ENCODE measurements at places on chromosomes 7 and 10. TPM values are rescaled to one million over a fixed set of nuclear protein-coding genes. Genes with fewer than 3 reads are reported as not detected.

DNA sequence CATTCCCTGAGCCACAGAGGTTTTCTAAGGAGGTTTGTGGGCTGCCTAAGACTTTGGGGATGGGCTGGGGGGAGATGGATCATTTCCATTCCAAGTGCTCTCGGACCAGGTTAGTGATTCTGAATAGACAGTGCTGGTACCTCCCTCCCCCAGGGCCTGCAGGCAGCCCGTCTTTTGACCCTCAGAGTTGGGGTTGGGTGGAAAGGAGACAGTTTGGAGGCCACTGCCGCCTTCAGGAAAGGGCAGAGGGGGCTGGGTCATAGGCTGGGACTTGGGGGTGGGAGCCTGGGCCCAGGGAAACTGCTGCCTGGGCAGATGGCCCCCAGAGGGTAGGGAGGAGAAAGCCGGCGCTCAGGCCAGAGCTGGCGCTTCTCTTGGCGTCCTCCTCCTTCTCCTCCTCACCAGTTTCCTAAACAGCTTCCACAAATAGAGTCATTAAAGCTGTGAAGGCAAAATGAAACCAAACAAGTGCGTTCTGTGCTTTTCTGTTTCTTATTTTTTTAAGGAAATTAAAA is 4.4 kb downstream of the UNC5B start:
- H3K4me3 ChIP-seq, result peak overlapping the region; percentile 44
- H3K27ac ChIP-seq, result no peak overlapping the region
- peaks cover 29% of the 10 kb centered on the region for H3K27me3 ChIP-seq

DNA sequence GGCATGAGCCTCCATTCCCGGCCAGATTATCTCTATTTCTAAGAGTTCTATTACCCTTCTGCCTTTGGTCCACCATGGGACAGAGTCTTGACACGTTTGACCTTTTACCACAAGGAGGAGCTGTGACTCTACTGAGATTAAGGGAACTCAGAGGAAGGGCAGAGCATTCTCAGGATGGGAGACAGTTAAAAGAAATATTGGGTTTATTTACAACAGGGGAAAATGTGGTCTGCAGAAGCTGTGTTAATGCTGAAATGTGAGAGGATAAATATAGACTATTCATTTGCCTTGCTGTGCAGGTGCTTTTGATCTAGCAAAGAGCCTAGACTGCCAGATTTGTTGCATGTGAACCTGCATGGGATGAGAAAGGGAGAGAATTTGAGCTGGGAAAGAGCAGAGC is 45.8 kb upstream of the PRSS58 start:
- H3K36me3 ChIP-seq, result no peaks in the 10 kb centered on the region
- no peaks in the 10 kb centered on the region for H3K27me3 ChIP-seq
- no peak overlapping the region for H3K4me3 ChIP-seq
- no peak overlapping the region for H3K27ac ChIP-seq
- no peak for DNase-seq

DNA sequence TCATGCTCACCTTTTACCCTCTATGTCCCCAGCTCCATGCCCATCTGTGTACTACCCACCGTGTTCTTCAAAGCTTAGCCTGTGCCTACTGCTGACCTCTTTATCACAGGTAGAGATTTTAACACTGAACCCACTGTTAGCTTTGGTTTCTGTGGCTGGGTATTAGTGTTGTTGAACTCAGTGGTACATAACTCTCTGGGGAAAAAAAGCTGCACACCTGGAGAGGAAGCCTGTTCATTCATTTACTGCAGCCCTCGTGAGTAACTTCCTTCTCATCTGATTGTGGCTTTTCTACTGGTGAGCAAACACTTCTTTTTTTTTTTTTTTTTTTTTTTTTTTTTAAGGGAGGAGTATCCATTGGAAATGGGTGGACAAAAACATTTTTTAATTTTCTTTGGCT is 326.3 kb downstream of the CCSER2 start:
- no peaks in the 10 kb centered on the region for H3K4me1 ChIP-seq
- H3K27me3 ChIP-seq, result no peaks in the 10 kb centered on the region
- H3K27ac ChIP-seq, result no peak overlapping the region
- H3K36me3 ChIP-seq, result no peaks in the 10 kb centered on the region
- H3K4me3 ChIP-seq, result no peak overlapping the region

- no peaks in the 10 kb centered on the region for H3K36me3 ChIP-seq
- no peaks in the 10 kb centered on the region for H3K27me3 ChIP-seq
- no peak for DNase-seq
- peaks cover 36% of the 10 kb centered on the region for H3K4me1 ChIP-seq
- H3K4me3 ChIP-seq, result no peak overlapping the region
- H3K27ac ChIP-seq, result no peak overlapping the region
Measured at GRCh38 chr10:62454687-62455397, 80.7 kb downstream of the ZNF365 start.

DNA sequence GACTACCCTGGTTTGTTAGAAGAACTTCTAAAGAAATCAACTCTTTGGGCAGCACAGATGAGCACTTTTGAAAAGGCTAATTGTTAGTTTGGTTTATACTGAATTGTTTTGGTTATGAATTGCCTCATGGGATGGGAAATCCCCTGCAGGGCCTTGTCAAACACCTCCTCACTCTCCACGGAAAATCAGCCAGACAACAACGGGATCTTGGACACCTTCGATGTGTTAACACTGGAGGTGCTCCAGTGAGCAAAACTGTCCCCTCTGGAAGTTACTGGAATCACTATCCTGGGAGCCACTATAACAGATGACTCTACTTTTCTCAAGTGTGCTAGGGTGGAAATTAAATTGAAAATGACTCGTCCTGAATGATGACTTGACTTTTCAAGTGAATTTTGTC is 38.7 kb downstream of the CDK6 start:
- H3K27ac ChIP-seq, result no peak overlapping the region
- no peak for DNase-seq
- H3K4me1 ChIP-seq, result peaks cover 14% of the 10 kb centered on the region

GRCh38 chr10:22103701-22104470 is 100.4 kb upstream of the DNAJC1 start:
- no peaks in the 10 kb centered on the region for H3K36me3 ChIP-seq
- H3K4me3 ChIP-seq, result no peak overlapping the region
- H3K27ac ChIP-seq, result no peak overlapping the region

DNA sequence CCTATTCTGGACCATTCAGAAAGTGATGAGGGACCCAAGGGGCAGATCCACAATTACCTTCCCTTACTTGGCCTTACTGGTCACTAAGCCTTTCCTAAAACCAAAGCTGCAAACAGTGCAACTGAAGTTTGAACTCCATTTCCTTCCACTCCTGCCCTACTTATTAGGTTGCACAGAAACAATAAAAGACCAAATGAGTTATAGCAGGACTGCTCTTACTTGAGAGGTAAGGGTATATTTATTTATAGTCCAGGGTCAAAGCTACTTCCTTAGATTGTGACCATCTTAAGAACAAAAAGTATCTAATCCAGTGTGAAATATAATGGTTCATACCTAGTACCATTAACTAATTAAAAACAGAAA is 27.0 kb downstream of the CDK6 start:
- no peak for DNase-seq
- peaks cover 17% of the 10 kb centered on the region for H3K4me1 ChIP-seq
- H3K27me3 ChIP-seq, result no peaks in the 10 kb centered on the region

DNA sequence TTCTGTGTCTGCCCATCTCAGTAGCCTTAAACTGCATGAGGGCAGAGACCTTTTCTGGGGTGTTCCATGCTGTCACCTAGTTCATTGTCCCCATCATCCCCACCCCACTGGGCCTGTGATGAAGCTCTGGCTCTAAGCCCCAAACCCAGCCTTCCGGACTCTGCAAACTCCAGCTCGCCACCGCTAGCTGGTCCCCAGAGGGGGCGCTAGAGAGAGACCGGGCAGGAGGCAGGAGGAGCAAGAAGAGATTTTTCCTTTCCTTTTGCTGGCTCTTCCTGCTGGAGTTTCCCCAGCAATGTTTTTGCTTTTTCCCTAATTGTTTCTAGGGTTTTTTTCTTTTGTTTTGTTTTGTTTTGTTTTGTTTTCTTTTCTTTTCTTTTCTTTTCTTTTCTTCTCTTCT is 234.4 kb downstream of the TEX36 start:
- H3K27me3 ChIP-seq, result no peaks in the 10 kb centered on the region
- no peak overlapping the region for H3K27ac ChIP-seq
- DNase-seq, result no peak

DNA sequence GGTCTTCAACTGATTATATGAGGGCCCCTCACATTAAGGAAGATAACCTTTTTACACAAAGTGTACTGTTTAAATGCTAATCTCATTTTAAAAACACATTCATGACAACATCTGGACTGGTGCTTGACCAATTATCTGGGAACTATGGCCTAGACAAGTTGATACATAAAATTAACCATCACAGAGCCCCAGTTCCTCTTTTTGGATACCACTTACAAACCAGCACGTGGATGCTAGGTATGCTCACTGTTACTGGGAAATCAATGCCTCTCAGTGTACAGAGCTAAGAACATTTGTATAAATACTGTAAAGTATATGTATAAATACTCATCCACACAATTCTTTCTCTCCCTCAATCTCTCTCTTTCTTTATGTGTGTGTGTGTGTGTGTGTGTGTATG is 1217.8 kb upstream of the LRRTM3 start:
- H3K36me3 ChIP-seq, result no peaks in the 10 kb centered on the region
- H3K4me1 ChIP-seq, result no peaks in the 10 kb centered on the region
- no peak overlapping the region for H3K27ac ChIP-seq

DNA sequence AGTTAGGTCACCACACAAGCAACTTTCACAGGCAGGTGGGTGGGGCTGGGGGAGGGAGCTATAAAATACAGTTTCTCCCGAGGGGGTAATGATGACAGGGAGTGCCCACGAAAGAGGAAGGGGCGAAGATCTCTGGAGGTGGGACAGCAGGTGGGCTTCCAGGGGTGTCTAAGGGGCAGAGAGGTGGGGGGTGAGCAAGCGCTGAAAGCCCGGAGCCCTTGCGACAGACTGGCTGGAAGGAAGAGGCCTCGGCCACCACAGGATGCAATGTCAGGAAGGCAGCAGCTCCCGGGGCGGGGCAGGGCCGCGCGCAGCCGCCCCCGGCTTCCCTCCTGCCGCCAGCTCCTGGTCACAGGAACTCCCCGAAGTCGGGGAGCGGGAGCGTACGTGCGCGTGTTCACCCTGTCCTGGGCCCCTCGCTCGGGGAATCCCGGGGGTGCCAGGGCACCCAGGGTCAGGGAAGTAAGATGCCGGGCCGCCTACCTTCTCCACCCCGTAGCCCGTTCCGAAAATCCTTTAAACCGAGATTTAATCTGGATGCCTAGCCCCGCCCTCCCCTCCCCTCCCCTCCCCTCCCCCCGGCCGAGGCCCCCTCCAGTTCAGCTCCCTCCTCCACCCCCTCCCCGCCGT is 105.2 kb upstream of the PPIF start:
- H3K36me3 ChIP-seq, result no peaks in the 10 kb centered on the region
- no peaks in the 10 kb centered on the region for H3K27me3 ChIP-seq
- peak overlapping the region; percentile 75 for H3K4me3 ChIP-seq
- peaks cover 82% of the 10 kb centered on the region for H3K4me1 ChIP-seq
- peak overlapping the region; percentile 87 for H3K27ac ChIP-seq

DNA sequence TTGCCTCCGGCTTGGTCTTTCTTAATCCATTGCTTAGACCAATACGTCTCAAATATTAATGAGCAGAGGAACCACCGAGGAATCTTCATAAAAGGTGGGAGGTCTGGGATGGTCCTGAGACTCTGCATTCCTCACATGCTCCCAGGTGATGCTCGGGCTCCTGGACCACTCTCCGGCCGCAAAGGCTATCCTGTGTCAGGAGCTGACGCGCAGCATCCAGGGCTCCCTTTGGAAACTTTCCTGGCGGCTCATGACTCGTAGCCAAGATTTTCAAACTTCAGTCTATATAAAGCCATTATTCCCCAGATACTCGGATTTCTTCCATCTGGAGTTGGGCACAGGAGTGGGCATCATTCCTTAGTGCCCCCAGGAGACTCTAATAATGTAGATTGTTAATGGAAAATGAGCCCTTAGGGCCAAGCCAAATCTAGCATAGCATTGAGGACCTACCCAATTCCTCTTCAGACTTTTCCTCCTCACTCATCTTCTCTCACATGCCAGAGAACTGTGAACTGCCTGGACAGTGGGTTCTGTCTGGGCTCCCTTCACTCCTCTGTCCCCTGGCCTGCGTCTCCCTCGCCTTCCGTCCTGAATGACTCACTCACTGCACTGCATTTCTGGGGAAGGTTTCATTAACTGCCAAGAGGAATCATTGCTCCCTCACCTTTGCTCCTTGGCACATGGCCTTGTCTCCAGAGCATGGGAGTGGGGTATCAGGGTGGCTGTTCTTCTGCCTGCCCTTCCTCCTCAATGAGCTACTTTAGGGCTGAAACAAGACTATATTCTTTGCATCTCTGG is 89.3 kb downstream of the MKI67 start:
- peaks cover 13% of the 10 kb centered on the region for H3K36me3 ChIP-seq
- no peak for DNase-seq

DNA sequence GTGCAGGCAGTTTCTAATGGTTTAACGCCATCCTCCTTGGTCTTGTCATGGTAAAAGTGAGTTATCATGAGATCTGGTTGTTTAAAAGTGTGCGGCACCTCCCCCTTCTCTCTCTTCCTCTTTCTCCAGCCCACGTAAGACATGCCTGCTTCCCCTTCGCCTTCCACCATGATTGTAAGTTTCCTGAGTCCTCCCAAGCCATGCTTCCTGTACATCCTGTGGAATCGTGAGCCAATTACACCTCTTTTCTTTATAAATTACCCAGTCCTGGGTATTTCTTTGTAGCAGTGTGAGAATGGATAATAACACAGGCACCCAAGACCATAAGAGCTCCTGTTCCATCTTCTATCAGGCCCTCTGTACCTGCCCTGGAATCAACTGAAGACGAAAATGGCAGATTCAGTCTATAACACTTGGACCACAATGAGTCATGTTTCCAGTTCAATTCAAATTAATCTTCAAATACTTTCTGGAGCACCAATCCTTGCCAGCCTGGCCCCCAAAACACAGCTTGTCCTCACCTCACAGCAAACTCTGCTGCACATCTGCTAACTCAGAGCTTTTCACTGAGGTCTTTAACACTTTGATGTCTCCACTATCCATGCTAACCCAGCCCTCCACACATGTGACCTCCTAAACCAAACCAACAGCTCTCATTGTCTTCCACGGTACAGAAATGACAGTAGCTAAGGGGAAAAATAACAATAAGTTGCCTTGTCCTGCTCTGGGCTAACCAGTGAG is 73.2 kb downstream of the SFMBT2 start:
- H3K27ac ChIP-seq, result no peak overlapping the region
- peak; percentile 29 for DNase-seq
- H3K27me3 ChIP-seq, result no peaks in the 10 kb centered on the region
- H3K36me3 ChIP-seq, result no peaks in the 10 kb centered on the region

- H3K27ac ChIP-seq, result no peak overlapping the region
- H3K4me1 ChIP-seq, result no peaks in the 10 kb centered on the region
- DNase-seq, result no peak
- H3K4me3 ChIP-seq, result no peak overlapping the region
- H3K36me3 ChIP-seq, result no peaks in the 10 kb centered on the region
Measured at GRCh38 chr7:3206771-3207191, 94.3 kb upstream of the SDK1 start.

GRCh38 chr7:116577320-116577871 is 52.6 kb downstream of the CAV1 start:
- no peak overlapping the region for H3K27ac ChIP-seq
- no peak for DNase-seq
- no peak overlapping the region for H3K4me3 ChIP-seq
- no peaks in the 10 kb centered on the region for H3K27me3 ChIP-seq
- peaks cover 7% of the 10 kb centered on the region for H3K4me1 ChIP-seq
- no peaks in the 10 kb centered on the region for H3K36me3 ChIP-seq

ZNF212 gene
- polyA plus RNA-seq, result 2.3 TPM

AGBL3 gene
- polyA plus RNA-seq, result 0.12 TPM

SLC18A2 gene
- not detected for polyA plus RNA-seq

Data from CD14-positive monocyte (primary cell).